CD4-positive, alpha-beta T cell treated with Interleukin-21 for 1 hour (primary cell): ENCODE measurements at places on chromosomes 1 and 21.

DNA sequence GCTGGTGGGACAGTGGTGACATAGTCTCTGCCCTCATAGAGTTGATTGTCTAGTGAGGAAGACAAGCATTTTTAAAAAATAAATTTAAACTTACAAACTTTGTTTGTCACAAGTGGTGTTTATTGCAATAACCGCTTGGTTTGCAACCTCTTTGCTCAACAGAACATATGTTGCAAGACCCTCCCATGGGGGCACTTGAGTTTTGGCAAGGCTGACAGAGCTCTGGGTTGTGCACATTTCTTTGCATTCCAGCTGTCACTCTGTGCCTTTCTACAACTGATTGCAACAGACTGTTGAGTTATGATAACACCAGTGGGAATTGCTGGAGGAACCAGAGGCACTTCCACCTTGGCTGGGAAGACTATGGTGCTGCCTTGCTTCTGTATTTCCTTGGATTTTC is 58.4 kb downstream of the LAMC2 start:
- DNase-seq, result no peak

- DNase-seq, result no peak
Measured at GRCh38 chr1:230215529-230215928, 148.5 kb downstream of the GALNT2 start.

- no peak for DNase-seq
Measured at GRCh38 chr1:237879195-237879594, 11.5 kb downstream of the ZP4 start.

- no peak for DNase-seq
Measured at GRCh38 chr1:232562855-232563510, 67.0 kb downstream of the SIPA1L2 start.

GRCh38 chr1:244437086-244437468 is 14.6 kb downstream of the ADSS2 start:
- no peak for DNase-seq

- DNase-seq, result no peak
Measured at GRCh38 chr1:116478621-116479020, 92.2 kb downstream of the CD58 start.
